ENCODE measurements at places on chromosomes 3 and 15.

GRCh38 chr15:94175420-94175819 is 55.9 kb upstream of the MCTP2 start:
- DNase-seq = no peak

DNA sequence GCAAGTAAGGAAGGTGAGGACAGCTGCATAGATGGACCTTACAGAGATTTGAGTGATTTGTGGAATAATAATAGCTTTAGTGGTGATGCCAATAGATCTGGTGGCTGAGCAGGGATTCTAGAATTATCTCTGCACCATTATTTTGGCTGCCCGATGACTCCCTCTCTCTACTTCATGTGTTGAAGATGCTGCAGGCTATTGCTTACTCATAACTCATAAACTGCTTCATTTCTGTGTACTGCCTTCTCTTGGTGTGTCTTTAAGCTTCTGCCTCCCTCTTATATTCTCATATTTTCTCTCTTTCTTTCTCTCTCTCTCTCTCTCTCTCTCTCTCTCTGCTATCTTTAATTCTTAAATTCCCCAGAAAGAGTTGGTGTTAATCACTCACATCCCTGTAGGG is 256.0 kb upstream of the TRIM42 start:
- DNase-seq = no peak

- DNase-seq = no peak
These were observed 111.1 kb downstream of the P3H2 start for GRCh38 chr3:190009614-190010013.

DNA sequence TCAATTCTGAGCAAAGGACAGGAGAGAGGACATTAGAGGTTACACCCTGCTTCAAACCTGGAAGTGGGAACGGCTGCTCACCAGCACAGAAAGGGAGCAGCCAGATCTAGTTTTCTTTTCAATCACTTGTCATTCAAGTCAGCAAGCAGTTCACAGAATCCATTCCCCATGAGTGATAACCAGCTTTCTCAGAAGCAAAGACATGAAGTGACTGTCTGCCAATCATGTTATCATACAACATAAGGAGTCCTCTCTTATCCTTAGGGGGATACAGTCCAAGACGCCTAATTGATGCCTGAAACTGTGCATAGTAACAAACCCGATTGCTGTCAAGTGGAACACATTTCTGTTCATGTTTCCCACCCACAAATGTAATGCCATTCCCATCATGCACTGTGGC is 54.7 kb downstream of the FAM98B start:
- no peak for DNase-seq

DNA sequence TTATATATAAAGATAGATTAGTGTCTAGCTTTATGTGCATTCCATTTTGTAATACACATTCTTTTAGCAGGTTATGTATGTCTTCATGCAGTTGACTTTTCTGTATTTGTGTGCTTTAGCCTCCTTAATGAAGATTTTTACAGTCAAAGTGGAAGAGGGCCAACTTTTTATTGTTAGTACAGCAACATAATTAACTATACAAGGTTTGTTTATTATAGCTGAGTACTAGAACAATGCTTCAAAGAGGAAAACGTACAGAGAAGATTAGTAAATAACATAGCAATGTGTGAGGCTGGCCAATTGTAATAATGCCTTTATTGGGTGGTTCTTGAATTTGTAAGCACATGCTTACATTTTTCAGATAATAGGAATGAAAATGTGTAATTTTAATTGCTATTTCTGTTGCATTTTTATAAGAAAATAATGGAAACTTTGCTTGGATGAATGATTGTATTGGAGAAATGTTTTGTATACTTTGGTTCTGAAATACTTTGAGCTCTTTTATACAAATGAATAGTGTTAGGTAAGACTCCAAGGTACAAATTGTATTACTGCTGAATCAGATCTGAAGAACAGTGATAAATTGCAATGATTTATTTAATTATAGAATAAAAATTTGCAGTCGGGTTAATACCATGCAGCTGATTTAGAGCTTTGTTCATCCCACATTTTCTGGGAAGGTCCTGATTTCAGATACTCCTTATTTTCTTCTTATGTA is 41.4 kb downstream of the UBE2E2 start:
- DNase-seq = no peak

GRCh38 chr3:45016916-45017315 is 9.2 kb upstream of the CLEC3B start:
- no peak for DNase-seq

- DNase-seq = no peak
These were observed 110.0 kb upstream of the HES1 start for GRCh38 chr3:194025951-194026350.

DNA sequence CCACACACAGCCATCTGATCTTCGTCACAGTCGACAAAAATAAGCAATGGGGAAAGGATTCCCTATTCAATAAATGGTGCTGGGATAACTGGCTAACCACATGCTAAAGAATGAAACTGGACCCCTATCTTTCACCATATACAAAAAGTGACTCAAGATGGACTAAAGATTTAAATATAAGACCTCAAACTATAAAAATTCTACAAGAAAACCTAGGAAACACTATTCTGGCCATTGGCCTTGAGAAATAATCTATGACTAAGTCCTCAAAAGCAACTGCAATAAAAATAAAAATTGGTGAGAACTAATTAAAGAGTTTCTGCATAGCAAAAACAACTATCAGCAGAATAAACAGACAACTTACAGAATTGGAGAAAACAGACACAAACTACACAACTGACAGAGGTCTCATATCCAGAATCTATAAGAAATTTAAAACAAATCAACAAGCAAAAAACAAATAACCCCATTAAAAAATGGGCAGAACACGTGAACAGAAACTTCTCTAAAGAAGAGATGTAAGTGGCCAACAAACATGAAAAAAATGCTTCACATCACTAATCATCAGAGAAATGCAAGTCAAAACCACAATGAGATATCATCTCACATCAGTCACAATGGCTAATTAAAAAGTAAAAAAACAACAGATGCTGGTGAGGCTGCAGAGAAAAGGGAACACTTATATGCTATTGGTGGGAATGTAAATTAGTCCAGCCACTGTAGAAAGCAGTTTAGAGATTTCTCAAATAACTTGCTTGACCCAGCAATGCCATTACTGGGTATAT is 104.0 kb downstream of the NR1I2 start:
- DNase-seq = no peak

DNA sequence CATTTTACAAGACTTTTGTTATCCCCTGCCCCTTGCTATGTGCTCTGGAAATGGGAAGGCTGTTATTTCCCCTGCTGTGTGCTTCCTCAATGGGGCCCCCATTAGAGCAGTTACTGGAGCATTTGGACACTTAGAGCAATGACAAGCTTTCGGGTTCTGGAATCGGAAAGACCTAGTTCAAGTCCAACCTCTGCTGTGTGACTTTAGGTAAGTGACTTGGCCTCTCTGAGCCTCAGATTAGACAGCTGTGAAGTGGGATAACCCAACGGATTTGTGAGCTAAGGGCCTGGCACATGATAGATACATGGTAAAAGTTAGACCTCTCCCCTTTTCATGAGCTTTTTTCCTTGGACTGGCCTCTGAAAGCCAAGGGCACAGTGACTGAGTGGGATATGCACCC is 84.0 kb upstream of the SEC13 start:
- no peak for DNase-seq

DNA sequence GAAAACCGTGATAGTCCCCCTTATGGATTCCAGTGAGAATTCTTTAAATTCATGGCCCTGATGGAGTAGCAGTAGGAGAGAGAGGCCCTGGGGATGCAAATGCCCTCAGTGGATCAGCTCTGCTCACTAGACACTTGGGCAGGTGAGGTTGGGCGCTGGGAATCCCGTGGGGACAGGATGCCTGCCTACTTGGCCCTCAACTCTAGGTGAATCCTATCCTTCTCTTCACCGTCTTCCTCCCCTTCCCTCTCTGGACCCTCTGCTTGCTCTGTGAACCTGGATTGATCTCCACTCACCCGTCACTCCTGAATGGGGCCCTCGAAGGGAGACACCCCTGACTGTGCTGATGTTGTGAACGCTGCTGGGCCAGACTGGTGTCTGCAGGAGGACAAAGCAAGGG is 77.4 kb downstream of the SEC22A start:
- no peak for DNase-seq

- no peak for DNase-seq
These were observed 101.8 kb downstream of the NECTIN3 start for GRCh38 chr3:111173328-111173900.

DNA sequence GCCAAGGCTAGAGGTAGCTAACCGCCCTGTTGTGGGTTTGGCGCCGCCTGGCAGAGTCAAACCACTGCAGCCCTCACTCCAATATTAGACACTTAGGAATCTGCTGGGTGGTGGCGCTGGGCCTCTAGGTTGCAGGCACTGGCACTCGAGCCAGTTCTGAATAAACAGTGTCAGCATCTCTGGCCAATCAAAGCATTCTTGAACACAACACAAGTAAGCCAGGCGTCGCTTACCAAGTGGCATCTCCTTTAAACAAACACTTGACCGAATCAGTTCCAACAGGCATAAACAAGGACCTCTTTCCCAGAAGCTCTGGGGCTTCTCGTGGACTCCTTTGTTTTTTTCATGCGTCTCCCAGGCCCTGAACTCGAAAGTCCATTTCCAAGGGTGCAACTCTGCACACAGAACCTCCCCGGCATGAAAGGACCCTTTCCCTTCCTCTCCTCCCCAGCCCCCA is 82.3 kb downstream of the LRIG1 start:
- no peak for DNase-seq

GRCh38 chr3:69484507-69485393 is 98.9 kb upstream of the FRMD4B start:
- no peak for DNase-seq

DNA sequence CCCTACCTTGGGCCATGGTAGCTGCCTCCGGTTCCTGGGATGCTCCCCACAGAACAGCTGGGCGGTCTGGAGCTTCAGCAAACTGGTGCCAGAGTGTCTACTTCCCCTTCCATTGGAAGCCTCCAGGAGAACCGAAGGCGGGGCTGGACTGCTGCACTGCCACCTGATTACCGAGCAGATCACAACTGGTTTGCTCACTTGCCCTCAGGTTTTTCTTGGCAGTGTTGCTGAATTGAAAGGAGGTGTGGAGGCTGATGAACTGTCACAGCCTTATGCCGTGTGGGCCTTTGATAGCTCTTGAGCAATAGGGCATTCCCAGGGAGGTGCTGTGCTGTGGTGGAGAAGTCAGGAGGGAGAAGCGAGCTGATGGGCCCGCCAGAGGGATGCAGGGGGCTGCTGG is at the start of gene TGM5:
Gene TGM5 (minus strand): TSS at position 95 of the 400 bp plus-strand sequence. CDS start 79 bp downstream, at position 16.
- DNase-seq = no peak

DNA sequence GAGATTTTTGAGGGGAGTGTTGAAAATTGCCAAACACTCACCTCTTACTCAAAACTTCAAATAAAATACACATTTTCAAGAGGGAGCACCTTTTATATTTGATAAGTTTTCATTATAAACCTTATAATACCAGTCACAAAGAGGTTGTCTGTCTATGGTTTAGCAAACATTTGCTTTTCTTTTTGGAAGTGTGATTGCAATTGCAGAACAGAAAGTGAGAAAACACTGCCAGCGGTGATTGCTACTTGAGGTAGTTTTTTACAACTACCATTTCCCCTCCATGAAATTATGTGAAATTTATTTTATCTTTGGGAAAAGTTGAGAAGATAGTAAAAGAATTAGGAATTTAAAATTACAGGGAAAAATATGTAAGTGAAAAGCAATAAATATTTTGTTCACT is 20.1 kb downstream of the DIPK2A start:
- DNase-seq = no peak

DNA sequence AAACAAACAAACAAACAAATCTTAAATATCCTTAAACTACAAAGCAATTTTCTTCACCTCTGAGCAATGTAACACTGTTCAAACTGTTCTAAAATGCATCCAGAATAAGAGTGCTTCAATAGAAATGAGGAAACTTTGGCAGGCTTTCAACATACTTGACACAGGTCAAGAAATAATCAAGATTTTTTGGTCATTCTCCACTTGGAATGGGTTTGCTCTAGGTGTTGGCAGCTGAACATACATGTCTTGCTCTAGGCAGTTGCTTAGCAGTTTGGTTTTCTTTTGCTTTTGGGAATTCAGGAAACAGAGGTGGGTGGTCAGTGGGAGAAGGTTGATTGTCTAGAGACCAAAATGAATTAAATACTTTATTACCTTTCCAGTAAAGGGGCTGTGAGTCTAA is 1.4 kb upstream of the LRRC3B start:
- no peak for DNase-seq

DNA sequence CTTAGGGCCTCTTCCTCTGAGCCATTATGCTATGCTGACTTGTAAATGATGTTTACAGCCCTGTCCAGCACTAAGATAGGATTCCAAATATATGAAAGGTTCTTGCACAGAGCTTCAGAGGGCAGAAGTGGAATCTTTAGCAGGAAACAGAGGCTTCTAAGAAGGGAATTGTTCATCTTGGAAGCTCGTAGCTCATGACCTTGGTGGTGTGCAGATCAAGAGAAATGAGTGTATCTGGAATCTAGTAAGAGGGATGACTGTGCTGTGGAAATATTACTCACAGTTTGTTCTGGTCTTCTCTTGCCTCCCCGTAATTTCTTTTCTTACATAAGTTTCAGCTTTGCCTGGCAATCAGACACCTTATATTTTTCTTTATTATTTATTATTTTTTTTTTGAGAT is 175.8 kb downstream of the SPATA16 start:
- no peak for DNase-seq

- no peak for DNase-seq
These were observed 98.4 kb downstream of the VGLL4 start for GRCh38 chr3:11545186-11545851.

DNA sequence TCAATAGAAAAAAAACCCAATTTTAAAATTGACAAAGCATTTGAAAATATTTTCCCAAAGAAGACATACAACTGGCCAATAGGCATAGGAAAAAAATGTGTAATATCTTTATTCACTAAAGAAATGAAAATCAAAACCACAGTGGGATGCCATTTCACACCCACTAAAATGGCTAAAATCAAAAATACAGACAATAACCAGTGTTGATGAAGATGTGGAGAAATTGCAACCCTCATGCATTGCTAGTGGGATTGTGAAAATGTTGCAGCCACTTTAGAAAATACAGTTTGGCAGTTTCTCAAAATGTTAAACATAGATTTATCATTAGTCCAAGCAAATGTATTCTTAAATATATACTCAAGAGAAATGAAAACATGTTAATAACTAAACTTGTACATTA is 315.1 kb upstream of the GPR149 start:
- DNase-seq = no peak

DNA sequence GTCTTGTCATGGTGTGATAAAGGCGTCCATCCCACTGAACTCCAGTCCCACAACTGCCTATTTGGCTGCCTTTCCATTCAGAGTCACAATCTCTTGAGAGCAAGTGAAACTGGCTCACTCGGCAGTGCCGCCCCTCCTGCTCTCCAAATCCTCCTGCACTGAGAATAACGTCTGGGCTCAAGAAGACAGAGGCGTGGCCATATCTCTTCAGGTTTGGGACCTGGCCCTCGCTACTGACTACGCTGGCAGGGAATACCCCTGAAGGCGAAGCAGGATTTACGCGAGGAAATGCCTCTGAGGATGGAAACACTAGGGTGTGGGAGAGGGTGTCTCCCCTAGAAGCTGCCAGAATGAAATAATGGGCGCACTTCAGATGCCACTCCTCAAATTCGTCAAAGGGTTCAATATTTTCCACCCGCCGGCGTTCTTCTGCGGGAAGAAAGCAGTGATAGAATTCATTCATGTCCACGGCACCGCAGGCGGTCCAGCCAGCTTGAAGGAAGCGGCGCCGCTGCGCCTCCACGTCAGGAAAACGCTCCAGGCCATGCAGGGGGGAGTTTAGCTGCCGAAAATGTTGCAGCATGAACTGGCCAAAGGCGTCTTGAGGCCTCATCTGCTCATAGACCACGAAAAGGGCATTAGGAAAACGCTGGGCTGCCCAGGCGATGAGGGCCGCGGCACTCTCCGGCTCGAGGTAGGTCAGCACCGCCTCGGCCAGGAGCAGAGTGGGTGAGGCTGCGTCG is 985 bp downstream of the LCMT2 start:
- DNase-seq = peak; percentile 2

All from stimulated activated CD4-positive, alpha-beta T cell treated with anti-CD3 and anti-CD28 coated beads, Interleukin-4, amount 100 ng/mL, for 48 hours (primary cell).